Activated CD4-positive, alpha-beta T cell treated with anti-CD3 and anti-CD28 coated beads, Interleukin-2, amount 10 ng/mL, durations not matched to agents 7 days and 5 days (primary cell): ENCODE measurements at places on chromosomes 16 and 17. TPM values are rescaled to one million over a fixed set of nuclear protein-coding genes. Genes with fewer than 3 reads are reported as not detected.

ZNF19 gene
- 2.1 TPM for total RNA-seq

GRCh38 chr17:82390860-82391435, 19.4 kb downstream of the UTS2R start:
- no peak overlapping the region for H3K27ac ChIP-seq
- H3K4me1 ChIP-seq: peaks cover 2% of the 10 kb centered on the region
- no peak for DNase-seq
- no peak overlapping the region for H3K4me3 ChIP-seq
- no peaks in the 10 kb centered on the region for H3K27me3 ChIP-seq
- no peaks in the 10 kb centered on the region for H3K36me3 ChIP-seq

GRCh38 chr17:74920642-74921025, 2.4 kb downstream of the USH1G start:
- no peaks in the 10 kb centered on the region for H3K4me1 ChIP-seq
- no peak overlapping the region for H3K4me3 ChIP-seq
- DNase-seq: no peak

DNA sequence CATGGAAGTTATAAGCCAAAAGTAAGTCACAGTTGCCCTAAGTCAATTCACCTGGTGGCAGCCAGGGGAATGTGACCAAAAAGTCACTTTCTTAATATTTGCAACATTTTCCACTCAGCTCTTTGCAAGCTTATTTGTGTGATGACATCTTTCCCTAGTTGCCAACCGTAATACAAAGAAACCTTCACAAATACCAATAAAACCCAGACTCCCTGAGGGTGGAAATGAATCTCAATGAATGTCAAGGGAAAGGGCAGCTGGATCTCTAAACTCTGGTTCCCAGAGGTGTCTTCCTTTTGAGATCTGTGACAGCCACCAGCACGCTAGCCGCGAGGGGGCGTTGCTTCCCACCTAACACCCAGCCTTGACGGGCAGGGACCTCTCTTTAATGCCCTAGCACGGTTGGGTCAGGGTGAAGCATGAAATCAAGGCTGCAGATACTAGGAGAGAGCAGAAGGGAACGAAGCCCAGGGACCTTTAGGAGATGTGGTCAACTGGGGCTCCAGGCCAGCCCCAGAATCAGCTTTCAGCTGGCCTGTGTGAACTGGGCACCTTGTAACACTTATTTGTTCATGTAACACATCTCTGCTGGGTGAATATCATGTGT, 82.2 kb downstream of the CMC2 start:
- no peaks in the 10 kb centered on the region for H3K27me3 ChIP-seq
- peak; percentile 43 for DNase-seq
- H3K4me1 ChIP-seq: no peaks in the 10 kb centered on the region
- H3K27ac ChIP-seq: no peak overlapping the region
- H3K4me3 ChIP-seq: no peak overlapping the region

DNA sequence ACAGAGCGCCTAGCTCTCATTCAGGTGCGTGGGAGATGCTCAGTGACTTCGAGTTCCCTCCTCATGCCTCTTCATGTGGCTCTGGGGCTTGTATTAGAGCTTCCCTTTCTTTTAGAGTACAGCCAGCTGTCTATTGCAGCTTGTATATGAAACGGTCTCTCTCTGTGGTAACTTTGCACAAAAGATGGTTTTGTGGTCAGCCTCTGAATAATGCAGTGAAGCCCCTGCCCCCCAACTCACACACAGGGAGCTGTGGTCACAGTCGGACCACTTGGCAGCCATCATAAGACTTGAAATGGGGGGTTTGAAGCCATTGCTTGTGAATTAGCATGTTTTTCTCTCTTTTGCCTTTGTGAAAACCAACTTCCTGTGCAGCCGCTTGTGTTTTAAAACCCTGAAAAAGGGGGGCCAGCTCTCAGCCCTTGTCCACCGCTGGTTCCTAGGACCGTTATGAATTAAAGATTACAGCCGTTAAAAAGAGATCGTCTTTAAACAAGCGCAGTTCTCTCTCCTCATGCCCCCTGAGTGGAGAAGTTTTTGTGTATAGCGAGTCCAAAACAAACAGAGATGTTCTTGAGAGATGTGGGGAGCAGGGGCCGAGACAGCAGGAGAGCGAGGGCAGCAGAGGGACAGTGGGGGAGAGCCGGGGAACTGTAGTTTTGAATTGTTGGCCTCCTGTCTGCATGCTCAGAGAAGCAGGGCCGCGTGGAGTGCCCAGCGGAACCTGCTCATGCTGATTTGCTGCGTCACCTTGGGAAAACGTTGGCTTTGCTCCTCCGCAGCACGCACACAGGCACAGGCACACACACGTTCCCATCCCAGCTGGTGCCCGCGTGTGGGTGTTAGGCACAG, 199.0 kb downstream of the MSI2 start:
- peaks cover 12% of the 10 kb centered on the region for H3K36me3 ChIP-seq
- no peaks in the 10 kb centered on the region for H3K27me3 ChIP-seq
- H3K27ac ChIP-seq: peak overlapping the region; percentile 85
- DNase-seq: peak; percentile 34
